ENCODE measurements at places on chromosomes 3 and 15.
A peak's percentile ranks its signal among the peaks of the same experiment; 100 is the strongest.

DNA sequence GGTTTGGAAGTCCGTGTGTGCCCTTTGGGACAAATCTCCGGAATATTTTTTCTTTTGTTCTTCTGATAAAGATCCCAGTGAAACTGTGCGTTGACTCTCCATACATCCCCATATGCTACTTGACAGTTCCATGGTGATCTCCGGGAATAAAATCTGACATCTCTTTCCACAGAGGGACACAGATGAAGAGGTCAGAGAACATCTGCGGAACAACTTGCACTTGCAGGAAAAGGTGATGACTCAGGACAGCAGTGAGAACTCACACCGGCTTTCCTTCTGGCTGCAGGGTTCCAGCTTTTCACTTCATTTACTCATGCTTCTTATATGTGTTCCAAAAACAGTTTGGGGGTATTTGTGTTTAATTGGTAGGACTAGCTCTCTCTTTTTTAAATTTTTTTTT lies 157.5 kb upstream of the CHRM5 start:
- no peak for DNase-seq

- no peak for DNase-seq
Measured at GRCh38 chr3:194654443-194654842, 17.5 kb downstream of the LSG1 start.

- peak; percentile 30 for DNase-seq
Measured at GRCh38 chr3:58627570-58627885, 39.0 kb downstream of the FAM3D start.

DNA sequence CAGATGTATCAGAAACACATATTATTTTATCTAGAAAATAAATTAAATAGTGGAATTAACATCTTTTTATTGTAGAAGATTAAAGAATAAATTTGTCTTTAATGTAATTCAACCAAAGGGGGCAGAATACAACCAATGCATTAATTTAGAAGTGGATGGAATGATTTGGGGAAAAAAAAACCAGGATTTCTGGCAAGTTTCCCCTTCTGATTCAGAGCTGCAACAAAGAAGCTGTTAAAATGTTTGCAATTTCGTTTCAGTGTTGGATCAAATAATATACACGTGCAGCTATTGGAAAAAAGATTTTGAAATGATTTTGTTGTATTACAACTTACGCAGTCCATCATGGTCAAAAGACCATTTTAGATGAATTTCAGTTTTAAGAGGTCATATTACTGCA lies 71.6 kb upstream of the ZNF280D start:
- DNase-seq = no peak

- DNase-seq = no peak
Measured at GRCh38 chr3:188338086-188338485, 184.1 kb downstream of the LPP start.

GRCh38 chr3:49751501-49751900 lies 27.8 kb upstream of the GMPPB start:
- DNase-seq = no peak

DNA sequence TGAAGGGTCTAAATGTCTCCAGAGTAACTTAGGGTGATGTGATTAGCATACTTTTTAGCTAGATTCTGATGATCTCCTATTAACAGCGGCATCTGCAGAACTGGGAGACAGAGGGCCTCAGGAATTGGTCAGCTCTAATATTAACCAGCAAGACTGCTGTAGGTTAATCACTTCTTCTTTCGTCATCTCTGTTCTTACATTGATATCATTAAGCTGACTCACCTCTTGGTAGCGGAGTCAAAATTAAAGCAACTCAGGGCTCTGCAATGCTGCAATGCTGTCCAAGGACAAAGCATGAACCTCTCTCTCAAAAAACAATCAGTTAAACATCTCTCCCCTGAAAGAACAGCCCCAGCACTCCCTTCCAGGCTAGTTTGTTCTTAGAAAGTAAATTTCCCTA lies 57.5 kb upstream of the TRA2B start:
- no peak for DNase-seq

DNA sequence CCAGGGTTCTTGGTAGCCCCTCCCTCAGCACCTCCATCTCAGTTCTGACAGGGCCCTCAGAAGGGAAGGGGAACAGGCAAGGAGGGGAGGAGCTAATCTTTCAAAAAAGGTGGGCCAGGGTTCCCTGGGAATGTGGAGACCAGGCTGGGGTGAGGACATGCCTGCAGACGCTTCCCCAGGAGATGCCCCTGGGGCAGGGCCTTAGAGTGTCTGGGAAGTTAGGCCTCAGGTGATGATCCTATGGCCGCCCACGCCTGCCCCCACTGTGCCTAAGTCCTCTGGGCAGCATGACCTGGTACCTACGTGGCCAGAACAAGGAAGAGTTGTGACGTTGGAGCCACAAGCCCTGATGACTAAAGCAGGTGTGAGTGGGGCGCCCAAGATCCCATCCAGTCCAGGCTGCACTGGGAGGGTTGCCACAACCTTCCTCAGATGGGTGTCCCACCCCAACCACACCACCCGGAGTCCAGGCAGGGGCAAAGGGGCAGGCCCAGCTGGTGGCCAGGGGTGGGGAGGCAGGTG lies 3.9 kb upstream of the SEMA3B start:
- DNase-seq = no peak

All from head of caudate nucleus (tissue), 42 donors.